ENCODE measurements at places on chromosomes 12 and 14. TPM values are rescaled to one million over a fixed set of nuclear protein-coding genes. Genes with fewer than 3 reads are reported as not detected.

DNA sequence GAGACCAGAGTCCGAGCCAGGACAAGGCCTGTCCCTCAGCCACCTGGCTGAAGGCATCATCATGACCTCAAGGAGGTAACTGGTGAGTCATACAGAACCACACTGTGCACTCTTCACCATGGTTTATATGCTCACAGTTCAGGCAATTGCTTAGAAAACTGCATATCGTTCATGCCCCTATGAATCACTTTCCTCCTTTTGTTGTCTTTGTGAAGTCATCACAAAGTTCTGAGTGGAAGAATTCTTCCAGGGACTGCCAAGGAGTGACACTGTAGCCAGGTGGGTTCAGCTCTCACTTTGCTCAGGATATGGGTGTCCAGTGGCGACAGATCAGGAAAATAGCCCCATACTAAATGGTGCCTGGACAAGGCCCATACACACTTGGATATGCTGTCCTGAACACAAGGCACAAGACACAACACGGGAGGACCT is 92.5 kb downstream of the DPF3 start:
- DNase-seq = no peak

BRF1 gene
- total RNA-seq = 47.7 TPM

- no peak for DNase-seq
Measured at GRCh38 chr12:26845984-26846383, 13.0 kb upstream of the ITPR2 start.

DNA sequence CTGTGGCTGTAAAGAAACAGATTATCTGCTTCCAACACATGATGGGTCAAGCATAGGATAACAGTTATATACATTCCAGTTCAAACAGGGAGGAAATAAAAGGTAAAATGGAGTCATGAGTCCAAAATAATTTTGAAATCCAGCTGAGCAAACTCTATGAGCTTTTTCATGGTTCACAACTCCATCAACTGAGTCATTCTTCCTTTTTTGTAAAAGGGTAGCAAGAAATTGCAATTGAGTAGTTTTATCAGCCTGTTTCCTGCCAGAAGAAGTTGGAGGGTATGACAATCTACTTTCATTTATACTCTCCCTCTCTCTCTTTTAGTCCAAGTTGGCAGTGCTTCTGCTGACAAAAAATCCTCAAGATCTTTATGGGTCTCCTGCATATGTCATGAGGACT is 95.6 kb downstream of the CPNE8 start:
- DNase-seq = no peak

DNM1L gene
- 121 TPM for total RNA-seq

GRCh38 chr12:130813949-130814348 is 25.1 kb downstream of the STX2 start:
- no peak for DNase-seq

DNA sequence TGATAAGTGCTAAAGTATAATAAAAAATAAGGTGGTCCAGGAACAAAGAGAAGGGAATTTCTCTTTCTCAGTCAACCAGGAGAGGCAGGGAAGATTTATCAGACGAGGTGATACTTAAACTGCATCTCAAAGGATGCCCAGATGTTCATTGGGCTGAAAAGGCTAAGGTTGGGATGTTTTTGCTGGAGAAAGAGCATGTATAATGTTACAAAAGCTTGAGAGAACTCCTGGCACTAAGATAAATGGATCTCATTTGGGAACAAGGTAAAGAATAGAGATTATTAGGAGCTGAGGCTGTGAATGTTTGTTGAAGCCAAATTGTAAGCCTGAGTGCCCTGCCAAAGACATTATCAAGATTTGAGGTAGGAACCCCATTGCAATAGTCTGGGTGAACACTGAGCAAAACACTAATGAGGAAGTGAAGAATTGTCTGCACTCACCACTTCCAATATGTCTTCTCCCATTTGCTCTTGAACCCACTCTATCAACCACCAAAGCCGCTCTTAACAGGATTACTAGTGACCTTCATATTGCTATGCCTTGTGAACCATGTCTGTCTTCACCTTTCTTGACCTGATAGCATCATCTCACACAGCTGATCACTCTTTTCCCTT is 149.0 kb upstream of the ARID2 start:
- DNase-seq = no peak

- DNase-seq = no peak
Measured at GRCh38 chr14:44863271-44863670, 98.5 kb downstream of the KLHL28 start.

GRCh38 chr12:62217466-62218194 is 42.6 kb upstream of the USP15 start:
- no peak for DNase-seq

DNA sequence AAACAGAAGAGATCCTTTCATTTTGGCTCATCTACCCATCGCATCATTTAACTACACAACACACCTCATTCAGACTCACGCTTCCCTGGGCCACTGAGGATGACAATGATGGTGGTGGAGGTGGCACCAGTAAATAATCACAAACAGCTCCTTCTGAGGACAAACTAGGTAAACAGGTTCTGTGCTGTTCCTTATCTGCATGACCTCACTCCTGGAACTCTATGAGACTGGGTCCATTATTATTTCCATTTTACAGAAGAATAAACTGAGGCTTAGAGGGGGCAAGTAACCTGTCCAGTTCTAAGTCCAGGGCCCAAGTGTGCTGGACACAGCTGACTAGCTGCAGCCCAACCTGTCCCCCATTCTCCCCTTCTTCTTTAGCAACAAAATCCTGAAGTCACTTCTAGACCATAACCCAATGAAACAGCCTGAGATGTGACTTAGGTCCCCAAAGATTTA is 50.4 kb downstream of the ITPK1 start:
- no peak for DNase-seq

DNA sequence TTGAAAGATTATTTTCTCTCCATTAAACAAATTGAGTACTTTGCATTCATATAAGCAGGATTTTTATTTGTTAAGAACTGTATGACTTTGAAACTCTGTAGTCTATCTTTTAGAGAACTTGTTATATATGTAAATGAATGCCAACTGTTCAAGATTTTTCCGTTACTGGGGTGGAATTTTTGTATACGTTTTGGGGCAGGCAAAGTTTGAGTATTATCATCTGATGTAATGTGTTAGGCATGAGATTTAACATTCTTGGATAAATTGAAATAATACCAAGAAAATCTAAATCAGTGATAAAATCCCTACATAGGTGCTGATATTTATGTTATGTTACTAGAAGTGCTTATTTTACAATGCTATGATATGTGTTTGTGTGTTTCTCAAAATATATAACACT is 8.4 kb downstream of the CNOT2 start:
- no peak for DNase-seq

DNA sequence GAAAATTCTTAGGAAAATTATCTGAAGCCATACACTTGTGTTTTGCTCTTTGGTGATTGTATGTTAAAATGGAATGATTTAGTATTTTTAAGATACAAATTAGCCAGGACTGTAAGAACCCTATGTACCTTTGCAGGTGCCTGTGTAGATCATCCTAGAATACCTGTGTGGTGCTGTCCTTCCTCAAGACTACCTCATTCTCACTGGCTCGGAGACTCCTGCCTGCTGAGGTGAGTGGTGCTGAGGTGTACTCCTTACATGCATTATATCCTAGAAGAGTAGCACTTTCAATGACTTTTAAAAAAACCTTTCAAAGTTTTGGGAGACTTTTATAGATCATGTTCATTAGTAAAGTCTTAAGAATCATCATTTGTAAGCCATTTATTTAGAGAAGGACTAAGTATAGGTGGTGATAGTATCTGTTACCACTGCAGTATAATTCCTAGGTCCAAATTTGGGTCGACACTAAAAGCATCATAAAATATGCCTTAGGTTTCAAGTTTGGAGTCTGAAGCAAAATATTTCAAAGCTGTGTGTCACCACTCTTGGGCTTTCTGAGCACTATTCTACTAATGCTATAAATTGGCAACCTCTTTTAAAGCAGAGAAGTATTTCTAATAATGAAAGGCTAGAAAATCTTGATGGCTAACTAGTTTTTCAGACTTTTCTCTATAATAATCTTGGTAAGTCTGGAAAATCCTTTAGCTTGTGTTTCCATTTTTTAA is 36.6 kb downstream of the RASSF8 start:
- no peak for DNase-seq

DNA sequence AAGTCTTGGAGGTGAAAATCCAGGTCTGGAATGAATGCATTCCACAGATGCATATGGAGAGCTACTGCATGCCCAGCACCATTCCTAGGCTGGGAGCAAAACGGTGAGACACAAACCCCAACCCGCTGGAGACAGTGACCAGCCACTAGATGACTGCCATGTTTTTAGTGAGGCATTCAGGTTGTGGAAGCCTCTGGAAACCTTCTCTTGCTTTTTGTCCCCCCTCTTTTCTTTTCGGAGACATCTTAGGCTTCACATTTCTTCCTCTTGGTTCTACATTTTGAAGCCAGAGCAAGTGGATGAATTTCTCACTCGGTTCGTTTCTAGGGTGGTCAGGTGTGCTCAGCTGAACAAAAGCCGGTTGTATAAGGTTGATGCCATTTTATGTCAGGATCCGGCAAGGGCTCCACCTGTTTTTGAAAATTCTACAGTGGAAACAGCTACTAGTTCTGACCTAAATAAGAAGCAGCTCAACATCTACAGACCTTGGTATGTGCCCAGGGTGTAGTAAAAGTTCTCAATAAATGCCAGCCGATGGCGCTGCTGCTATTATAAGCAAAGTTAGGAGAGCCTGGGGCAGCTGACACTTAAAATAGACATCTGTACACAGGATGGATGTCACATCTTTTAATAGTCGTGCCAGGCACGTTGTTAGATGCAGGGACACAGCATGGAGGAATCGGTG is 1.8 kb upstream of the ZNF839 start:
- no peak for DNase-seq

GRCh38 chr12:106251631-106252455 is 4.0 kb upstream of the CKAP4 start:
- DNase-seq = no peak

- DNase-seq = no peak
Measured at GRCh38 chr12:113601656-113602263, 130.1 kb upstream of the LHX5 start.

CCND2 gene
- 278 TPM for total RNA-seq

KRT79 gene
- total RNA-seq = not detected

- no peak for DNase-seq
Measured at GRCh38 chr12:117707861-117708260, 260.9 kb downstream of the KSR2 start.

GRCh38 chr14:56902385-56902784 is 92.1 kb upstream of the OTX2 start:
- DNase-seq = no peak

PTPRB gene
- total RNA-seq = 1.2 TPM

DNA sequence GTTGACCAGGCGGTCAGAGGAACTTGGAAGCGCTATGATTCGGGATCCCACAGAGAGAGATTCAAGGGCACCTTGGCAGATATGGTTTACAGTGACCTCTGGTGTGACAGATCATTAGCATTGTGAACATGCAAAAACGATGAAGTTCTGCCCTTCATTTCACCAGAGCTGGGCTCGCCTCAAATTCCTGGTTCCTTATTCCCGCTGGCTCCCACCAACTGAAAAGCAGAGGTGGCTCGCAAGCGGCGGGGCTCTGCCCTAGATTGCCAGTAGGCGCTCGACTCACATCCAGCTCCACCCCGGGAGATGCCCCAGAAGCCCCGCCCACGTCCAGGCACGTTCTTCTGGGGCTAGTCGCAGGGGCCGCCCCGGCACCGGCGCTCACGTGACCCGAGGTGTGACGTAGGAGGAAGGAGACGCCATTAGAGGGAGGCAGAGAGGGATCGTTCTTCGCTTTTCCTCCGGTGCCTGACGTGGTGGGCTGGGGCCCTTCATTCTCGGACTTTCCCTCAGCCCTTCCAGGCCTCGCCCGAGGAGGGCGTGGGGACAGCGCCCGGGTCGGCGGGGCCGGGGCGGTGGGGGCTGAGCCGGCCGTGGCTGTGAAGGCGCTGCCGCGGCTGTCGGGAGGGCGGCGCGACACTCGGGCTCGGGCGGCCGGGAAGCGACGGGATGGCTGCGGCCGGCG is at the start of gene RAB21:
TSS of gene RAB21 (plus strand) at position 403 of the 685 bp plus-strand sequence. CDS start at position 670, 267 bp downstream.
- DNase-seq = peak; percentile 97

GRCh38 chr12:6653987-6654386 is 6.8 kb upstream of the ACRBP start:
- no peak for DNase-seq

PLXNC1 gene
- 8.3 TPM for total RNA-seq

GRCh38 chr14:61227884-61228591 is 53.1 kb downstream of the TMEM30B start:
- DNase-seq = no peak

C12orf42 gene
- total RNA-seq = not detected

GRCh38 chr12:93860668-93861373 is 183.6 kb downstream of the CRADD start:
- no peak for DNase-seq

- DNase-seq = no peak
Measured at GRCh38 chr14:54864526-54864925, 38.1 kb downstream of the GCH1 start.
